ENCODE measurements at places on chromosomes 11 and 22.

DNA sequence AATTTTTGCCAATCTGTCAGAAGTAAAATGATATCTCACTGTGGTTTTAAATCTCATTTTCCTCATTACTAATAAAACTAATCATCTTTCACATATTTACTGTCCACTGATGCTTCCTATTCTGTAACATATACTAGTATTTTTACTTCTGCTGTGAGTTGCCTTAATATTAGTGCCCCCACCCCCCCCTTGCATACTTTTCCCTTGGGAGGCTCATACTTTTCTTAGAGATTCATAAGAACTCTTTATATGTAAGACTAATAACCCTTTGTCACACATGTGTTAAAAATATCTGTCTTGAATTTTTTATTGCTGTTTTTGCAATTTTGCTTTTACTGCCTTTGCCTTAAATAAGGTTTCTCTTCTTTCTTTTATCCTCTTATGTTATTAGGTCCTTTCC is 87.2 kb downstream of the PHF21A start:
- no peak for DNase-seq

DNA sequence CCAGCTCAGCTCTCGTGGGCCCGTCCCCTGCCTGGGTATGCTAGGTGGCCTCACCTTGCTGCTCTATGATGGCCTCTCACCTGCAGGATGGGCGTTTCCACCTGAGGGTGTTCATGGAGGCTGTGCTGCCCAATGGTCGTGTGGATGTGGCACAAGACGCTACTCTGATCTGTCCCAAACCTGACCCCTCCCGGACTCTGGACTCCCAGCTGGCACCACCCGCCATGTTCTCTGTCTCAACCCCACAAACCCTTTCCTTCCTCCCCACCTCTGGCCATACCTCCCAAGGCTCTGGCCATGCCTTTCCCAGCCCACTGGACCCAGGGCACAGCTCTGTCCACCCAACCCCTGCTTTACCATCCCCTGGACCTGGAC is 2.1 kb downstream of the ZP1 start:
- DNase-seq = no peak

DNA sequence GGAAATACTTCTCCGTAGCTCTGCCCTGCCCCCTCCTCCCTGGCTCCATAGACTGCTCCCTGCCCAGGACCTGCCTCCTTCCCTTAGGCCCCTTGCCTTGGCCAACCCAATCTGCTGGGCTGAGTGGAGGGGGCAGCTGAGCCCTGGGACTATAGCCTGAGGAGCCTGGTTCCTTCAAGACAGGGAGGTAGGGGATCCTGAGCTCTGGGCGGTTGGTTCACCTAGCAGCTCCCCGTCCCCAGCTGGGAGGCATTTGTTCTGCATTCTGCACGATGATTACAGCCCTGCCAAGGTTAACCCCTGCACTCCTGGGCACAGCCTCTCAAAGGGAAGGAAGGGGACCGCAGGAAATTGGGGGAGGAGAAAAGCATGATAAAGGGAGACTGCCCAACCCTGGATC is 3.6 kb upstream of the CDC42EP1 start:
- no peak for DNase-seq

GRCh38 chr11:112661571-112661970 is 299.6 kb upstream of the NCAM1 start:
- DNase-seq = no peak

DNA sequence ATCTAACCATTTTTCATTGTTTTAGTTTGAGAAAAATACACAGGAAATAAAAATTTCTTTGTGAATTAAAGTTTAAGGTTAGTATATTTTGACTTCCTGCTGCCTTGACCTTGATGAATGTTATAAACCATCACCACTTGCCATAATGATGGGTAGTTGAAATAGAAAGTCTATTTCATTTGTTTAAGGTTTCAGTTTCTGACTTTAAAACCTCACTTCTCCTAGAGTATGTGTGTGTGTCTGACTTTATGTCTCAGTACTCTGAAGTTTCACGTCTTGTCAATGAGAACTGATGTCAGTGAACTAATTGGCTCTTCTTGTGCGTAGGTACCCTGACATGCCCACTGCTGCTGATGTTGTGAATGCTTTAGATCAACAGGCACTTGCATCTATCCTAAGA is 188.2 kb downstream of the METTL15 start:
- DNase-seq = no peak

DNA sequence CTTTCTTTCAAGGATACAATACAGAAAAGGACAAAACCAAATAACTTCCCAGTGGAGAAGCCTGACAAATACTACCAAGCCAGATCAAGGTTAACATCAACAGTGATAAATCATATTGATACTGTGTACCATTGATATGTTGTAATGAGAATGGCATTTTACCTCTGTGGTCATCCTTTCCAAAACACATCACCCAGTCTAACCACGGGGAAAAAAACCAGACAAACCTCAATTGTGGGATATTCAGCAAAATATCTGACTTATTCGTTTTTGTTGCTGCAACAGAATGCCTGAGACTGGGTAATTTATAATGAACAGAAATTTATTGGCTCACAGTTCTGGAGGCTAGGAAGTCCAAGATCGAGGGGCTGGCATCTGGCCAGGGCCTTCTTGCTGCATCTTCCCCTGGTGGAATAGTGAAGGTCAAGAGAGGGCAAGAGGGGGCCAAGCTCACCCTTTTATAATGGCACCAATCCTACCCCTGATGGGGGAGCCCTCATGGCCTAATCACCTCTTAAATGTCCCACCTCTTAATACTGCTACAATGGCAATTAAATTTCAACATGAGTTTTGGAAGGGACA is 66.1 kb downstream of the FAM76B start:
- no peak for DNase-seq

DNA sequence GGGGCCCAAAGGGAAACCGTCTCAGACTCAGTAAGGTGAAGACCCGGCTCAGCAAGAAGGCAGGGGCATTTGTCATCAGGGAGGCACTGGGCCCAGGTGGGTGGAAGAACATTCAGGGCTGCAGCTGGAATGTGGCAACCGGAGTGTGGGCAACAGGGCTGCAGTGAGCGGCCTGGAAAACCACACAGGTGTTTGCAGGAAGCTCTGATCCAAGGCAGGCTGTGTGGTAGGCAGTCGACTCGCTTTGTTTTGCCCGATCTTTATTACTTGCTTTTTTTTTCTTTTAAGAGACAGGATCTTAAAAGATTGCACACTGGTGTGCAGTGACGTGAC is 82.8 kb downstream of the DGCR2 start:
- no peak for DNase-seq

GRCh38 chr22:50274311-50274710 is 4.1 kb upstream of the MAPK11 start:
- DNase-seq = no peak

- no peak for DNase-seq
Measured at GRCh38 chr22:19361501-19362103, 69.9 kb downstream of the HIRA start.

DNA sequence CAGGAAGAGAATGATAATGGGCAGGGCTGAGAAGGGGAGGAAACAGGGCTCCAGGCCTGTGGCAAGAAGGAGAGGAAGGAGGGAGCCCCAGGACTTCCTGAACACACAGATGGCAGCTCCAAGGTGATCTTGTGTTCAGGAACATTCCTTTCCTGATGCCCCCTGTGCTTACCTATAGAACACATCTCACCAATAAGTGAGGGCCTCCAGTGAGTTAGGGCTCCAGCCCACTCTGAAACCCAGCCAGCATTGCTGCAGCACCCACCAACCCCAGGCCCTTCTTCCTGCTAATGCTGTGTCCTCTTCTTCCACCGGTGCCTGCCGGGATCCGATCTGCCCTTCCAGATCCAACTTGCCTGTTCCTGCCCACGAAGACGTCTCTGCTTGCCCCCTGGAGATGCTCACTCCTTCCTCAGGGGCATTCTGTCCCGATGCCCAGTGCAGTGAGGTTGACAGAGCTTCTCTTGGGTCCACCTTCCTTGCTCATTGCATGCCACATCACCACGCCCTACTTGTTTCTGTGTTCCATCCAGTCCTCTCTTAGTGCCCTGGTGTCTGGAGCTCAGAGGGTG is 17.4 kb downstream of the ANKK1 start:
- no peak for DNase-seq

- no peak for DNase-seq
Measured at GRCh38 chr11:78338138-78338537, 79.5 kb downstream of the GAB2 start.

DNA sequence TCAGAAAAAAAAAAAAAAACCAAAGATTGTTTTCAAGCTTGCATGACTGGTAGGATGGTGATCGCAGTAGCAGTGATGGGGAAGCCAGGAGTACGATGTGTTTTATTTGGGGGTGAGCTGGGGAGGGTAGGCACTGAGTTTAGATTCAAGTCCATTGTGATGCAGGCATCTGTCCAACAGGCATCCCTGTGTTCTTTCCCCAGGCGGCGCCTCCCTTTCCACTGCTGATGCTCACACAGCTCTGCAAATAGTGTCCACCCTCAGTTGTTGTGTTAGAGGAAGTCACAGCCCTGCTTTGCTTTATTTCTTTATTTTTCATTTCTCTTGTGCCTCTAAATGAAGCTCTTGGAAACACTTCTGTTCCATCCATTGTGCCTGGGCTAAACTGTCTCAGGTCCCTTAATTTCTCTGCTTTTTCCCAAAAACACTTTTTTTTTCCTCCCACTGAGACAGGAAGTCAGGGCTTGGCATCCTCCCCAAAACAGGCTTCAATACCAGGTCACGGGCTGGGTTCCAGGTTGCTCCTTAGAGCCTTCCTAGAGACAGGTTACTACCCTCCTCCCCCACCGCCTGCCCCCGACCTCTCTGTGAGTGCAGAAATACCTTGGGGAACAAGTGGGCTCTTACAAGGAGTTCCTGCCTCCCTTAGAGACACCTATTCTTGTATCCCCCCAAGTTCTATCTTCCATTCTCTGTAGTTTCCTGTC is 38.6 kb upstream of the HSPA8 start:
- no peak for DNase-seq

- DNase-seq = no peak
Measured at GRCh38 chr11:105407101-105407500, 202.8 kb upstream of the GRIA4 start.

GRCh38 chr11:124301548-124301947 is 12.2 kb downstream of the OR8D1 start:
- no peak for DNase-seq

DNA sequence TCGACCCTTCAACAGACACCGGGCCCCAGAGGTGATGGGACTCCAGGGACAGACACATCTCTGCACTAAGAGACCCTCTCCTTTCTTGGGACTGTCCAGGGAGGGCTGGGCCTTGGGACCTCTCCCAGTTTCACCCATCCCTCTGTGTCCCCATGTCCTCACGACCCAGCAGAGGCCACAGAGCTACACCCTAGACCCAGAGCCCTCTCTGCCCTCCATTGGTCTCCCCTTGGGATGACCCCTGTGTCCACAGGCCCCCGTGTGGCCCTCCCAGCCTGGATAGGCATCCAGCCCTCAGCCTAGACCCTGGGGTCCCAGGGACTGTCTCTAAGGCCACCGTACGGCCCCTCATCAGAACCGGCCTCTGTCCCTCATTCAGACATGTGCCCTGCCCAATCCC is 7.5 kb upstream of the DRICH1 start:
- DNase-seq = no peak

DNA sequence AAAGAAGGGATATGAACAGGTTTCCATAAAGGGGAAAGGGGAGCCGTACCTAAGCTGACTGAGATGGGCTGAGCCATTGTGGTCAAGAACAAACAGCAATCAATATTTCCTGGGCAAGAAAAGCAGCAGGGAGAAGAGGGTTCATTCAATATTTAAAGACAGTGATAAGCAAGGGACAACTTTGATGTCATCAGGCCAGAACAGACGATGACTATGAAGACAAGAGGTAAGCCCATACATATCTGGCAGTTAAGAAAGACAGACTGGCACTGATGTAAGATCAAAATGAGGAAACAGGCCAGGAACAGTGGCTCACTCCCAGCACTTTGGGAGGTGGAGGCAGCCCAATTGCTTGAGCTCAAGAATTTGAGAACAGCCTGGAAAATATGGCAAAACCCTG is 2.4 kb downstream of the OR5A2 start:
- no peak for DNase-seq

DNA sequence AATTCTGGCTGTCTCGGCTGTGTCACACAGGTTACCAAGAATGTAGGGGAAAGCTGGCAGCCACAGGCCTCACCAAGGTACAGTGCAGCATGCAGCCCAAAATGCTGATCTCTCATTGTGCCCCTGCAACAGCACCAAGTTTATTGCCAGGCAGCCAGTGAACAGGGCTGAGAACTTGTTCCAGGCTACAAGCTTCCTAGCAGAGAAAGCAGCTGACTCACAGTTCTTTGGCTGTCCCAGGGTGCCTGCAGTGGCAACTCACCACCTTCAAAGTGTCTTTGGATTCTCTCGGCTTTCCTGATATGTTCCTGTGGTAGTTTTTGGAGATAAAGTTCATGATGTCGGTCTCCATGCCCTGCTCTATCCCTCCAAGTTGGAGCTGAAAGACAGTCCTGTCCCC is 719.1 kb upstream of the ANO3 start:
- no peak for DNase-seq

DNA sequence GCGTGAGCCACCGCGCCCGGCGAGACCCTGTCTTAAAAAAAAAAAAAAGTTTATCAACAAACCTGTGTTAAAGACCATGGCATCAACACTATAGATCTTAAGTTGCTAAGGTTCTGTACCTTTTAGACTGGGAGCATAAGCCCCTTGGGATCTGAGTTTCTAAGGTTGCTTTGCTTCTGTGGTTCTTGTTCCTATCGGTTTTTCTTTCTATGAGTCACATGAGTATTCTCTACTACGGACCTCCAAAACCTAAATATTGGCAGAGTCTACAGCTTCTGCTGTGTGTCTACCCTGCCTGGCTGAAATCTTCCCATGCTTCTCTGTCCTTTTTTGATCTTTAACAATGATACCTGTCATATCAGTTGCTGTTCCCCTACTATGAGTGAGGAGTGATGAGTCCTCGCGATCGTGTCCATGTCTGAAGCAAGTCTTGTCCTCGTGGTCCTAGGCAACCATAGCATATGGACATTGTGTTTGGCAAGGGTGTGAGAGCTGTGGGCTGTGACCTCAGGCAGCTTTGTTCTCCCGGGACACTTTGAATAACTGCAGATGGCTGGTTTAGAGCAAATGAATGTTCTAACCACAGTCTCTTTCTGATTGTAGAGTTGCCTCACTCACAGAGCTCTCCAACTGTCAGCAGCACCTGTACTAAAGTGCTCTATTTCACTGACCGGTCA is 9.0 kb upstream of the DLAT start:
- DNase-seq = no peak

GRCh38 chr11:63503492-63503891 is 2.4 kb upstream of the LGALS12 start:
- no peak for DNase-seq

GRCh38 chr11:67272327-67273259 is 6.3 kb downstream of the GRK2 start:
- DNase-seq = no peak

GRCh38 chr11:87097582-87097981 is 59.8 kb downstream of the TMEM135 start:
- DNase-seq = peak; percentile 55

GRCh38 chr11:113286509-113287497 is 27.6 kb upstream of the TTC12 start:
- no peak for DNase-seq

Data from endothelial cell (in vitro differentiated cells).